ENCODE measurements at places on chromosomes 13 and 19. TPM values are rescaled to one million over a fixed set of nuclear protein-coding genes. Genes with fewer than 3 reads are reported as not detected.
A peak's percentile ranks its signal among the peaks of the same experiment; 100 is the strongest.

Gene CARS2
- total RNA-seq: 30.1 TPM

Gene ZGLP1
- 2.3 TPM for total RNA-seq

Gene RNF225
- total RNA-seq: not detected

Gene KBTBD7
- 5.3 TPM for total RNA-seq

Gene TNNI3
- total RNA-seq: not detected

Gene MEIOSIN
- total RNA-seq: not detected

Gene FFAR1
- 2.3 TPM for total RNA-seq

Gene CRX
- total RNA-seq: not detected

Gene ZNF578
- total RNA-seq: not detected

Gene KDELR1
- total RNA-seq: 51.4 TPM

- peak overlapping the region; percentile 7 for H3K4me3 ChIP-seq
- H3K36me3 ChIP-seq: peaks cover 4% of the 10 kb centered on the region
- H3K27ac ChIP-seq: peak overlapping the region; percentile 68
- peaks cover 34% of the 10 kb centered on the region for H3K4me1 ChIP-seq
Observed at GRCh38 chr19:35715981-35716800, 1.6 kb upstream of the KMT2B start.

- no peaks in the 10 kb centered on the region for H3K4me1 ChIP-seq
- no peaks in the 10 kb centered on the region for H3K27me3 ChIP-seq
- no peak overlapping the region for H3K27ac ChIP-seq
- no peak for DNase-seq
- H3K4me3 ChIP-seq: no peak overlapping the region
Observed at GRCh38 chr19:50959731-50960500, 7.1 kb upstream of the KLK5 start.

- no peak overlapping the region for H3K4me3 ChIP-seq
- peaks cover 9% of the 10 kb centered on the region for H3K4me1 ChIP-seq
- no peak overlapping the region for H3K27ac ChIP-seq
- no peak for DNase-seq
Observed at GRCh38 chr13:51333421-51333820, 6.1 kb upstream of the SERPINE3 start.

- peaks cover 9% of the 10 kb centered on the region for H3K4me1 ChIP-seq
- H3K4me3 ChIP-seq: no peak overlapping the region
- H3K36me3 ChIP-seq: no peaks in the 10 kb centered on the region
- no peak for DNase-seq
- H3K27ac ChIP-seq: no peak overlapping the region
Observed at GRCh38 chr19:18945297-18945696, 4.3 kb upstream of the HOMER3 start.

DNA sequence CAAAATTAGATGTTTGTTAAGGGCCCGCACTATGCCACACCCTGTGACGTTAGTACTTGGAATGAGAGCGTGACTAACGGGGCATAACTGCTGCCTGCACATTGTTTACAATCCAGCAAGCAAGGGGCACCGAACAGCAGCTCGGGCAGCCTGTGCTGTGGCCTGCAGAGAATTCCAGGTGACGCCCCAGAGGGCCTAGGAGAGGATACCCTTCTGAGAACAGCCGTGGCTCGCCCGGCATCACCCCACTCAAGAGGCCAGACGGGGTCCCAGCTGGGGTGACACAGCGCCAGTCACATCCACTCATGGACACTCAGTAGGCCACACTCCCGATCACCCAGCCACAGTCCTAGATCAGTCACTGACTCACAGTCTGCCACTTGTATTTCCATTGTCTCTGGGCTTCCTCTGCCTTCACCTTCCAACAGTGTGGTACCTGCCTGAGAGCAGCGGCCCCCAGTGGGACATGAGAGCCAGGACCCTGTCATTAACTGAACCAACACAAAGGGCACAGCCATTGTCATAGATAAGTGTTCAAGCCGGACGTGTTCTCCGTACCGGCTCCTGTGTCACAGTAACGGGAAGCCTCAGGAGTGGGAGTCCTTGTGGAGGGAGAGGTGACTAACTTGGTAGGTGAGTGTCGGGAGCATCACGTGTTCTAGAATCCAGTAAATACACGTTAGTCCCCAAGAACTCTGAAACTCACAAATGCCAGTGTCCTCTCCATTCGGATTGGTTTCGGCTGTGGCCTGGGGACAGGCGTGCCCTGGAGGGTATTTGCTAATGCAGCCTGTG, 7.5 kb downstream of the ZNF331 start:
- no peak overlapping the region for H3K4me3 ChIP-seq
- peaks cover 4% of the 10 kb centered on the region for H3K4me1 ChIP-seq
- H3K27me3 ChIP-seq: no peaks in the 10 kb centered on the region
- no peak overlapping the region for H3K27ac ChIP-seq

GRCh38 chr19:33396701-33397535, 23.4 kb downstream of the CEBPG start:
- no peaks in the 10 kb centered on the region for H3K36me3 ChIP-seq
- DNase-seq: no peak
- H3K4me1 ChIP-seq: peaks cover 22% of the 10 kb centered on the region

DNA sequence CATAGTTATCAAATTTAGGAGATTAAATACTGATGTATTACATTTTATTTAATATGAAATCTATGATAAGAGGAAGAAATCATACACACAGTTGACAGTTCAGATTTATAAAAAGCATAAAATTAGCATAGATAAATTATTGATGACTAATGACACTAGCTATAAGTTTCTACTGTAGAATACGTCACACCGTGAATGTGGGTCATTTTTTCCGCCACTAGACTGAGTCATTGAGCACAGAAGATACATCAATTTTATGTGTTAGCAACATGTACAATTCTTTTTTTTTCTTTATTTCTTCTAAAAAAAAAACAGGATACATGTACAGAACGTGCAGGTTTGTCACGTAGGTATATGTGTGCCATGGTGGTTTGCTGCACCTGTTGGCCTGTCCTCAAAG, 22.2 kb downstream of the AP2S1 start:
- DNase-seq: no peak
- no peaks in the 10 kb centered on the region for H3K27me3 ChIP-seq
- H3K36me3 ChIP-seq: no peaks in the 10 kb centered on the region
- H3K4me3 ChIP-seq: no peak overlapping the region

DNA sequence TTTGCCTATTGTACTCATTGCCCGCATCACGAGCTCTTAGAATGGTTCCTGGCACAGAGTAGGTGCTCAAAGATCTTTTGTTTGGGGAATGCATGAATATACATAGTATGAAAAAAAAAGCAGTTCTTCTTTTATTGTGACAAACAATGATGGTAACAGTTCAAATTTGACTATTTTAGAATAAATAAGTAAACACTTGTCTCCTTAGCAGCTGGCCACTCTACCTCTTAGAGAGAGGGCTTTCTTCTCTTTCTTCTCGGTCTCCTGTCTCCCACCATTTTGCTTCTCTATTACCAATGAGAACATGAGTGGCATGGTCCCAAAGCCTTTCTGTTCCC, 639 bp upstream of the SLAIN1 start:
- peaks cover 57% of the 10 kb centered on the region for H3K4me1 ChIP-seq
- no peak overlapping the region for H3K4me3 ChIP-seq
- no peaks in the 10 kb centered on the region for H3K36me3 ChIP-seq
- DNase-seq: no peak

- H3K4me3 ChIP-seq: no peak overlapping the region
- no peak for DNase-seq
- no peaks in the 10 kb centered on the region for H3K27me3 ChIP-seq
- no peaks in the 10 kb centered on the region for H3K4me1 ChIP-seq
Observed at GRCh38 chr19:17618281-17618903, 62.9 kb downstream of the COLGALT1 start.

DNA sequence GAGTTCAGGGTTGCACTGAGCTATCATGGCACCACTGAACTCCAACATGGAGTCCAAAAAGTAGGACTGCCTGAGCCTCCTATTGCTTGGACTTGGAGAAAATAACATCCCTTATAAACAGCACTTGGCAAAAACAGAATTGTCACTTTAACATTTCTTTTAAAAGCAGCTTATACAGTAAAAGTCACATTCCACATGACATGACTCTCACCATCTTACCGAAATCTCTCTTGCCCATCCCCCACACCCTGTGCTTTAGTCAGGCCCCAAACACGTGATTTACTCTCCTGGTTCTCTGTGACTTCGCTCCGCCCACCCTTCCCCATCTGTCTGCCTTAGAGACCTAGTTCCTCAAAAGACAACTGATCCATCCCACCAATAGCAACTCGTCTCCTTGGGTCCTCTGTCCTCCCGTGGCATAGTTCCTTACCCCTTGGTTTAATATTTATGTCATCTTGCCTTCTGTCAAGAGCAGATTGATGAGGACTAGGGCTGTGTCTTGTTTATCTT, 4.6 kb downstream of the SAFB start:
- H3K27ac ChIP-seq: no peak overlapping the region
- H3K4me3 ChIP-seq: no peak overlapping the region
- peak; percentile 79 for DNase-seq

DNA sequence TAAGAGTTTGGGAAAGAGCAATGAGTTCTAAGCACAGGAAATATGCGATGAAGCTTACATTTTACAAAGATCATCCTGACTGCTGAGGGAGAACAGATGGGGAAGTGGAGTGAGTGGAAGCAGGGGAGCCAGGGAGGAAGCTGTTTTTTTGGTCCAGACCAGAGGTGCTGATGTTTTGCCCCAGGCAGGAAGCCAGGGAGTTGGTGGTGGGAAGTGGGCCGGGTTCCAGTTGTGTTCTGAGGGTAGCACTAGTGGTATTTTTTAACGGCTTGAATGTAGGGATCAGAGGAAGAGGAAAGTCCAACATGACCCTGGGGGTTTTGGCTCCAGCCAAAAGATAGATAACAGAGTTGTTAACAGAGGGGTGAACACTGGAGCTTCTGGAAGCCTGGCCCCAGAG, 20.7 kb upstream of the OLFM4 start:
- no peak overlapping the region for H3K4me3 ChIP-seq
- no peak overlapping the region for H3K27ac ChIP-seq
- peaks cover 25% of the 10 kb centered on the region for H3K4me1 ChIP-seq

DNA sequence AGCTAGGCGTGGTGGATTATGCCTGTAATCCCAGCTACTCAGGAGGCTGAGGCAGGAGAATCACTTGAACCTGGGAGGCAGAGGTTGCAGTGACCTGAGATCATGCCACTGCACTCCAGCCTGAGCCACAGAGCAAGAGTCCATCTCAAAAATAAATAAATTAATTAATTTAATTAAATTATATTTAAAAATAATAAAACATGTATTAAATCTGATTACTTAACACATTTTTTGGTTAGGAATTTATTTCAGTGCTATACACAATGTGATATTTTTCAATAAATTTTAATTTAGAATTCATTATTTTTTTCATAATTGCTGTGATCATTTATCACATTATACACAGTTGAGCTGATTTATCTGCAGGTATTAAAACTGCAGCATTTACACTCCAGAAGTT, 1101.5 kb upstream of the MIR17HG start:
- no peak overlapping the region for H3K27ac ChIP-seq
- no peak for DNase-seq
- no peaks in the 10 kb centered on the region for H3K4me1 ChIP-seq

GRCh38 chr13:20016649-20017364, 58.3 kb downstream of the ZMYM2 start:
- H3K27me3 ChIP-seq: no peaks in the 10 kb centered on the region
- no peak for DNase-seq
- H3K4me1 ChIP-seq: no peaks in the 10 kb centered on the region
- no peak overlapping the region for H3K27ac ChIP-seq
- no peaks in the 10 kb centered on the region for H3K36me3 ChIP-seq

- H3K27ac ChIP-seq: no peak overlapping the region
- peaks cover 10% of the 10 kb centered on the region for H3K4me1 ChIP-seq
- no peaks in the 10 kb centered on the region for H3K27me3 ChIP-seq
Observed at GRCh38 chr13:76012091-76012721, 376.1 kb downstream of the LMO7 start.

DNA sequence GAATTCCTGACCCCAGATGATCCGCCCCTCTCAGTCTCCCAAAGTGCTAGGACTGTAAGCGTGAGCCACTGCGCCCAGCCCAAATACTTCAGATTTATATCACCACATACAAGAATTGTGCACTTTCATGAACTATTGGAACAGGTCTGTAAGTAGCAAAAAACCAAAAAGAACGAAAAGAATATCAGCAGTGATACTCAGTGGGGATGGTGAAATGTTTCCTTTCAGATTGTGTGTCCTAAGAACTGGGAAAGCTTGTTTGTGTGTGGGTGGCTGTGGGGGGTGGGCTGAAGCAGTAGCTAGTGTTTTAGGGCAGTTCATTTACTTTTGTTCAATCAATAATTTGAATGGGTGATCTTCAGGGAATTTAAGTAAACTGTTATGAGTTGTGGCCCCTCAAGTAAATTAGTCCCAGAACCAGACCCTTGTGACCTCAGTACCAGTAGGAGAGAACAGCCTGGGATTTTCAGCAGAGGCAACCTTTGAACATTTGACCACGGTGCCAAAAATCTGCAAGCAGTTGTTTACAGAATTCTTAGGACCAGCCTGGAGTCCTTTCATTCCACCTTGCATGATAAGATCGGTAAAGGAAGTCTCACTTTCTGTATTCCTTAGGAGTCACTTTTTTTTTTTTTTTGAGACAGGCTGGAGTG, 106.6 kb downstream of the LRCH1 start:
- H3K27ac ChIP-seq: peak overlapping the region; percentile 34
- peaks cover 69% of the 10 kb centered on the region for H3K4me1 ChIP-seq
- H3K27me3 ChIP-seq: no peaks in the 10 kb centered on the region
- DNase-seq: peak; percentile 59

- DNase-seq: no peak
- no peaks in the 10 kb centered on the region for H3K4me1 ChIP-seq
- no peak overlapping the region for H3K27ac ChIP-seq
Observed at GRCh38 chr13:75321084-75321483, 160.9 kb downstream of the TBC1D4 start.

DNA sequence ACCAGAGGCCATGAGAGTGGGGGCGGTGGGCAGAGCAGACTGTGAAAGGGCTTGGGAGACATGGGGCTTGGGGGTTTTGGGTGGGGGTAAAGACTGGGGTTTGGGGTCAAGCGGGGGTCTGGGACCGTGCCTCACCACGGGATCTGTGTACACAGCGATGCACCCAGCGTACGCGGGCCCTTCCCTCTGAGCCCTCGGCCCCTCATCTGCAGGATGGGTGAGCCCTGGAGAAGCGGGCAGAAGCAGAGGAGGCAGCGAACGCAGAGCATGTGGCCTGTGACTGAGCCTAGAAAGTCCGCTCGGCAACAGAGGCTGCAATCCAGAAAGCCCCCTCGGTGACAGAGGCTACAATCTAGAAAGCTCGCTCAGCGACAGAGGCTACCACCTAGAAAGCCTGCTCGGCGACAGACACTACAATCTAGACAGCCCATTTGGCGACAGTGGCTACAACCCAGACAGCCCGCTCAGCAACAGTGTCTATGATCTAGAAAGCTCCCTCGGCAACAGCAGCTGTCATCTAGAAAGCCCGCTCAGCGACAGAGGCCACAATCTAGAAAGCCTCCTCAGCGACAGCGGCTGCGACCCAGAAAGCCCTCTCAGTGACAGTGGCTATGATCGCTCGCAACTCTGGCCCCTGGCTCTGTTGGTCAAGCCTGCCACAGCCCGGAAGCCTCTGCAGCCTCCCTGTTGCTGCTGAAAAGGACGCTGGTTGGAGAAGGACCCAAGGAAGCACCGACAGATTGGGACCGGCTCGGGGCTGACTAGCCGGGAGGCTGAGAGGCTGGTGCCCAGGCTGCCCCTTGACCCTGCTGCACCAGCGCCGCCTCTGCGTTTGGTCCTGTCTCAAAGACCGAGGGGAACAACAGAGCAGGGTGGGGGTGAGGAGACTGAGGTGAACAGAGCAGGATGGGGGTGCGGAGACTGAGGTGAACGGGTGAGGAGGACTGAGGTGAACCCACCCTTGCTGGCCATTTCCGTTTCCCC, 68.6 kb downstream of the SPACA7 start:
- H3K4me3 ChIP-seq: no peak overlapping the region
- no peak for DNase-seq
- no peaks in the 10 kb centered on the region for H3K36me3 ChIP-seq
- no peak overlapping the region for H3K27ac ChIP-seq
- no peaks in the 10 kb centered on the region for H3K27me3 ChIP-seq
- H3K4me1 ChIP-seq: no peaks in the 10 kb centered on the region

All from body of pancreas (tissue), 4 donors.